ENCODE measurements at places on chromosomes 6 and 20.

- no peak for DNase-seq
Observed at GRCh38 chr6:37897321-37897720, 77.8 kb downstream of the ZFAND3 start.

GRCh38 chr6:149065121-149065520 lies 252.4 kb upstream of the TAB2 start:
- no peak for DNase-seq

GRCh38 chr6:13281686-13282085 lies 46.7 kb downstream of the TBC1D7 start:
- DNase-seq, result no peak

DNA sequence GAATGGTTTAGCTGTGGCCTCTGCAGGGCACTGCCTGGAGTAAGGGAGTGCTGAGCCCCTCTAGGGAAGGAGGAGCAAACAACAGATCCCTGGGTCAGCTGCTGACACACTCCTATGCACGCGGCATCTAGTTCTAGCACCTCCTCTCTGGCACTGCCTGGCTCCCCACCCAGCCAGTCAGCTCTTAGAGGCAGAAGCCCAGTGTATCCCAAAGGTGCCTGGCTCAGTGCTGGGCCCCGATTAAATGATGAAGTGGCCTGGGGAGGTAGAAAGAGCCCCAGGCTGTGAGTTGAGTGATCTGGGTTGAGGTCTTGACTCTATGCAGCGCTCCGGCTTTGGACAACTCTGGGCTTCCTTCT lies 7.6 kb upstream of the VEGFA start:
- no peak for DNase-seq

- DNase-seq, result no peak
Observed at GRCh38 chr6:137341681-137342195, 122.6 kb upstream of the IFNGR1 start.

GRCh38 chr6:25035174-25035511 lies 99.4 kb upstream of the RIPOR2 start:
- no peak for DNase-seq

DNA sequence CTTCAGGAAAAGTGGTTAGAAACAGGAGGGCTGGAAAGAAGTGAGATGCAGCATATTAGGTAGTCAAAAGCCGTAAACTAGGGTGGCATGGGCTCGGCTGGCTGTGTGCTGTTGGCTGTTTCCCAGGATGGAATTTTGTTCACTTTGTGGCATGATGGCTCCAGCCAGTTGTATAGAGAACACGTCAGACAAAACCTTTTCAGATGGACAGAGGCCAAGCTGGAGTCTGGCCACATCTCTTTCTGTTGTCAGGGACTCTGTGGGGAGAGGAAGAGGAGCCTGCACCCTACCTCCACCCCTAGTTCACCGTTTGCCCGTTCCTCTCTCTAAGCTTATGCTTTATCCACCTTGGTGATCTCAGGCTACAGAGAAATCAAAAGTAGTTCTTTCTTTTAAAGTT lies 22.0 kb downstream of the C6orf89 start:
- peak; percentile 88 for DNase-seq

DNA sequence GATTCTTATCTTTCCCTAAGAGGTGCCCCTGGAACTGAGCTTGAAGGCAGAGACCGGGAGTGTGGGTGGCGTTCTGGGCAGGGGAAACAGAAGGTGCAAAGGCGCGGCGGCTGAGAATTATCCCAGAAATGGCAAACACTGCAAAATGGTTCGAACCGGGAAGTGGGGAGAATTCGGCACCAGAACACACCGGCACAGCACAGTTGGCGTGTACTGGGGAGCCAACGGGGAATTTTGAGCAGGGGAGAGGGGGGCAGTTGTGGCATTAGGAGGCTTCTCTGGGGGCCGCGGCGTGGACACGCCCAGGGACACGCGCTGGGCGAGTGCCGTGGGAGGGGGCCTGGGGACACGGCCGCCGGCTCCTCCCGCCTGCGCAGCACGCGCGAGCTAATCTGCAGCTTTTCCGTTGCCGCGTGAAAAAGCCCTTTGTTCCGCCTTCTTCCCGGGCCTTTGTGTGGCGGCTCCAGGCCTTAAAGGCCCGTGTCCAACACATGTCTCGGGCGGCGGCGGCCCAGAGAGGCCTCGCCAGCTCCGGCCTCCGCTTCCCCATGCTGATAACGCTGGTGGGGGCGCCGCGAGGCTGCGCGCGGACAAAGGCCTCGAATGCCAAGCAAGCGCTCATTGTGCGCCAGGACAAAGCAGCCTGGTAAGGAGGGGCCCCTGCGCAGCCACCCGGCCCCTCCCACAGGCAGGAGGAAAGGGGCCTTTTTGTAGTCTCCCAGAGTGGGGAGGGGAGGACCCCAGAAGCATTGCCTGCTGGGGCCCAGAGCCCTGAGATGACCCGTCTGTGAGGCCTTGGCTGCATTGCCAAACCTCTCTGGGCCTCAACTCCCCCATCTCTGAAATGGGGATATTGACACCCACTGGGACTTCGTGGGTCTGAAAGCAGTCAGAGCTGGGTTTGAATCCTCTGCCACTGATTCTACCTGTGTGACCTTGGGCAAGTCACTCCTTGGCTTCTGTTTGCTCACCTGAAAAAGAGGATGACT lies 82.8 kb downstream of the CD40 start:
- DNase-seq, result no peak

- no peak for DNase-seq
Observed at GRCh38 chr20:47353692-47354463, 2.6 kb downstream of the ZMYND8 start.

- DNase-seq, result no peak
Observed at GRCh38 chr6:1392813-1393640, 3.7 kb downstream of the FOXF2 start.

DNA sequence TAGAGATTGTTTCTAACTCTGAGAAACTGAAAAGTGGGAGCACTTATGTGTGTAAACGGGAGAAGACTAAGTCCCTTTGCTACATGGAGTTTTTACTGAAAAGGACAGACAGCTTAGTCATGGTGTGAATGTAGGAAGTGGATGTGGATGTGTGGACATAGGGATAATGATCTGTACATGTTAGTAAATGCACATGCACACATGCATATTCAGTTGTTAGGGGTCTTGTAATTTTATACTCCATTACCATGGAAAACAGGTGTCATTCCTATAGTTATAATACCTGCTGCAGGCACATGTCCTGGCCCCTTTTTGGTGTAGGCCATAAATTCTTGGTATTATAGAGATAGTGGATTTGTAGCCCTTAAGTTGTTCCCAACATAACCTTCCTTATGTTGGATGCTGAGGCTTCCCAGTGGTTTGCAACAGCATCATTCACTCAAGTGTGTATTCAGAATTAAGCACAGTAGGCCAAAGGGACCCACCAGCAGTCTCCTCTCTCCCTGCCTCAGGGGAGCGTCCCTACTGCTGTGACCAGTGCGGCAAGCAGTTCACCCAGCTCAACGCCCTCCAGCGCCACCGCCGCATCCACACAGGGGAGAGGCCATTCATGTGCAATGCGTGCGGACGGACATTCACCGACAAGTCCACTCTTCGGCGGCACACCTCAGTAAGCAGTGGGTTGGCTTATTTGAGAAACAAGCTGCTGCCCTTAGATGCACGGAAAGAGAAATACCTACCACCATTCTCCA lies 7.3 kb downstream of the GZF1 start:
- DNase-seq, result no peak

DNA sequence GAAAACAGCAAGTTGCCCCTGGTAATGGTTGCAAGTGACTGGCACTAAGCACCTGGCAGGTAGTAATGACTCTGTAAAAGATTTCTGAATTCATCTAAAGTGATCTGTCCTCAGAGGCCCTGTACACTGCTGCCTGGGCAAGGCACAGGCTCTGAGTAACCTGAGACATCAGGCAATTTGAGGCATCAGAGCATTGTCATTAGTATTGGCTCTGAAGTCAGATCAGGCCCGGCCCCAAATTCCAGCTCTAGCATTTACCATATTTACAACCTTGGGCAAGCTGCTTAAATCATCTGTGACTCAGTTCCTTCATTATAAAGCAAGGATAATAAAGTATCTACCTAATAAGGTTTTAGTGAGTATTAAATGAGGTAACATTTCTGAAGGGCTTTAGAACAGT lies 17.3 kb upstream of the TENT5A start:
- DNase-seq, result no peak

DNA sequence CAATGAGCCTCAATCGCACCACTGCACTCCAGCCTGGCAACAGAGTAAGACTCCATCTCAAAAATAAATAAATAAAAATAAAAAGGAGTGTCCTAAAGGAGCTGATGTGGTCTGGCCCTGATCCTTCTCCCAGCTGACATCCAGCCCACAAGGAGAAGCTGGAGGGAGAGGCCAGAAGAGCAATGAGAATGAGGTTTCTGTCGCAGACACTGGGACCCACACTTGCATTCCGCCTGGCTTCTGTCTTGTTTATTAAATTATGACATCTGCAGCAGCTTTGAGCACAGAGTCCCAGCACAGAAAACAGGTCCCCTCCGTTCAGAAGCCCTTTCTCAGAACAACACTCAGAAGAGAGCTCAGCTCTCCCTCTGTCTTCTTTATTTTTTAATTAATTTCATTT lies 10.3 kb upstream of the E2F1 start:
- DNase-seq, result no peak

GRCh38 chr6:111543913-111544435 lies 61.0 kb upstream of the REV3L start:
- DNase-seq, result no peak

- DNase-seq, result no peak
Observed at GRCh38 chr6:46730921-46731461, 4.2 kb downstream of the PLA2G7 start.

- DNase-seq, result no peak
Observed at GRCh38 chr6:168320634-168321033, 1.1 kb upstream of the DACT2 start.

DNA sequence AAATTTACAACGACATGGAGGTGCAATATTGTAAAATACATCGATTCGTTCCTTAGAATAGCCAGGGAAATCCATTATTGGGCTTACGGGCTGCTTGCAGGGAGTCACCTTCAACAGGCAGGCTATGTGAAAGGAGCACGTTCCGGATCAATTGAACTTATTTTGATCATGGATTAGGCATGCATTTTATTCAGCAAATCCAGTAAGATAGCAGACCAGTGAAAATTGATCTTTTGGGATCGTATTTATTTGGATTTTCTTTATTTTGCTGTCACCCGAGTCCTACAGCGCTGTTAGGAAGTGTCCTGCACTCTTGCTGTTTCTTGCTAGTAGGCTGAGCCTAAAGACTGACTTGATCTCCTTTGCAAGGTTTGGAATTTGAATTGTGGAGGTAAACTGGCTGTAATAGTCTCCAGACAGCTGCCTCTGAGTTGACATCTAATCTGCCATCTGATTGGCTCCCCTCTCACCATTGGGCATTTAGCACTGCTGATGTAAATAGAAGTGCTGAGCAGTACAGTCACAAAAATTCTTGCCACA lies 3.0 kb downstream of the ARID1B start:
- peak; percentile 90 for DNase-seq

GRCh38 chr6:47438481-47439347 lies 38.9 kb upstream of the CD2AP start:
- DNase-seq, result peak; percentile 7

- no peak for DNase-seq
Observed at GRCh38 chr6:68013780-68014515, 621.1 kb upstream of the ADGRB3 start.

DNA sequence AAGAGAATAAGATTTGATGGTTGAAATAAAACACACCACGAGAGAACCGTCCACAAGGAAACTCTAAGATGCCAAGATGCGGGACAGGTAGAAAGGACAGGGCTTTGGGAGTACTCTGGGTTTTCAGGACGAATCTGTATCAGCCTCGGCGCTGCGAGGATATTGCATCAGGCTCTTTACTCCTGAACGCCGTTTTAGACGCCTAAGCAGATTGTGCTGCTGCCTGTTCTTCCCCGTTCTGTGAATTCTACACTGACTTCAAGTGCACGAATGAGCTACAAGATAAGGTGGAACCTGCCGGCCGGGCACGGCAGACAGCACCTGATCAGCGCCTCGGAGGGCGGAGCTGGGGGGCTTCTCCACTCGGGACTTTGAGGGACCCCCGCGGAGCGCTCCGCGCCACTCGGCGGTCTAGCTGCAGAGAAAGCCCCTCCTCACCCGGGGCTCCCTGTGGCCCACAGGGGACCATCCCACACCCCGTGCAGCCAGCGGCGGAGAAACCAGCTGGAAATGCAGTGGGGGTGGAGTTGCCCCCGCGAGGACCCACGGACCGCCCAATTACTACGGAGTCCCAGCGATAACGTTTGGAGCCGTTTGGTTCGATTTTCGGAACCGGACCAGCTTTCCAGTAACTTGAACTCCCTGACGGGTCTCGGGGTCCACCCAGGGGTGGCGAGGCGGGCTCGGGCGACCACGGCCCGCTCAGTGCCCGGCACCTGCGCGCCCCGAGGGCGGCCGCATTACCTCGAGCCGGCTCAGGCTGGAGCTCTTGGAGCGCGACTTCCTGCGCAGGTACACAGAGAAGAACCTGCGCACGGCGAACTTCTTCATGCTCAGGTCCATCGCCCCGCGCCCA lies 646 bp downstream of the RPS6KA2 start:
- DNase-seq, result no peak

DNA sequence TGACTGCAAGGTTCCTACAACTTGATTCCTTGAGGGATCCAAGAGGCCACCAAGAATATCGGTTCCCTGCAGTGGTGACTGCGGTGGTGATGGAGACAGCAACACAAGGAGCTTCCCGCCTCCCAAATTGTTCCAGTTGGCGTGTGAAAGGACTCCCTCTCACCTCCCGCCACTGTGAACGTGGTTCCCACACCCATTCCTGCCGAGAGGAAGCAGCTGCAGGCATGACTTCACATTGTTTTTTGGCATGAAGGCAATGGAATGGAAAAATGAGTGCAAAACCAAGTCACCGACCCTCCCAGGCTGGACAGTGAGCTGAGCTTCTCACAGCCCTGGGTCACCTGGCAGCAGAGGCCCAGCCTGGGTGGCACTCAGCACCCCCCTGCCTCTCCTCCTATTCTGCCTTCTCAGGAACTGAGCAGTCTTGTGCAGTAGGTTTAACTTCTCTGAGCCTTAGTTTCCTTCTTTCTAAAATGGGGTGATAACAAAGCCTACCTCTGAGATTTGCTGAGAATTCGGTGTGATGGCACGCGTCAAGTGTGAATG lies 75.0 kb downstream of the CNKSR3 start:
- DNase-seq, result no peak

- no peak for DNase-seq
Observed at GRCh38 chr6:82681119-82681714, 317.6 kb downstream of the TPBG start.

- peak; percentile 73 for DNase-seq
Observed at GRCh38 chr6:122610690-122611455, 668 bp downstream of the PKIB start.

- no peak for DNase-seq
Observed at GRCh38 chr20:41862476-41862875, 244.3 kb upstream of the CHD6 start.

DNA sequence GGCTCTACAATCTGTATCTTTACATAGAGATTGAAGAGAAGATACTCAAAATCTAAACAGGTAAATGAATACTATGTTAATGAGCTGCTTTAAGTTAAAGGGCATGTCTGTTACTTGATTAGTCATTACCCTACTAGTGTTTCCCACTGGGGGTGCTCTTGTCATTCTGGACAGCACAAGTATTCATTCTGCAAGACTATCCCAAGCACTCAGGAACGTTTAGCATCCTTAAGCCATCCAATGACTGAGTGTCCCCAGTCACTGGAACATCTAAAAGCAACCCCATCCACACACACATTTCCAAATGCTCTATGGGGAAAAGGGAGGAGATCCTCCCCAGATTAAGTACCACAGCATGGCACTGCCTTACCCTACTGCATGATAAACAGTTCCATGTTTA lies 25.7 kb downstream of the EZR start:
- no peak for DNase-seq

- no peak for DNase-seq
Observed at GRCh38 chr6:146884728-146885127, 286.0 kb downstream of the ADGB start.
